ENCODE measurements at places on chromosomes 12 and 14.

DNA sequence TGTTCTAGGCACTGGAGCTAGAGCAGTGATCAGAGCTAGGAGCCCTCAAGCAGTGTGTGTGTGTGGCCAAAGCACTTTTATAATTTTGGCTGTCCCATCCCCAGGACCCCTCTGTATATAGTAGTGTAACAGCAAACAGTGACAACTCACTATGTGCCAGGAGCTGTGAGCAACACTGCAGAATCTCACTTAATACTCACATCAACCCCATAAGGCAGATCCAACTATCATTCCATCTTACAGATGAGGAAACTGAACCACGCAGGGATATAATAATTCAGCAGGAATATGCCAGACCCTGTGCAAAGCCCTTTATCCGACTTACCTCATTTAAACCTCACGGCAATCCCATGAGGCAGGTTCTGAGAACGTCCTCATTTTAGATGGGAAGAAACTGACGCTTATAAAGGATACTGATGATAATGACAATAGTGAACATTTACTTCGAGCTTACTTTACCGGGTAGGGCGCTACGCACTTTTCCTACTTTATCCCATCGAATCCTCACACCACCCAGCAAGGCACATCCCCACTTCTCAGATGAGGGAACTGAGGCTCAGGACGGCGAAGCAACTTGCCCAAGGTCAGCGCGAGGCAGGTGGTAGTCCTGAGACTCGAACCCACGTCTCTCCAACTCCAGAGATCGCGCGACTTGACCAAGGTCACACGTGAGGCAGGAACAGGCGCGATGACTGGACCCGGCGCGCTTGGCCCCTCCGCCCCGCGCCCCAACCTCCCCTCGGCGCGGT lies 687 bp downstream of the RAB35 start:
- H3K27ac ChIP-seq: peak overlapping the region; percentile 94
- no peaks in the 10 kb centered on the region for H3K36me3 ChIP-seq
- peak overlapping the region; percentile 34 for H3K4me3 ChIP-seq
- DNase-seq: peak; percentile 43
- peaks cover 35% of the 10 kb centered on the region for H3K4me1 ChIP-seq
- H3K27me3 ChIP-seq: no peaks in the 10 kb centered on the region

DNA sequence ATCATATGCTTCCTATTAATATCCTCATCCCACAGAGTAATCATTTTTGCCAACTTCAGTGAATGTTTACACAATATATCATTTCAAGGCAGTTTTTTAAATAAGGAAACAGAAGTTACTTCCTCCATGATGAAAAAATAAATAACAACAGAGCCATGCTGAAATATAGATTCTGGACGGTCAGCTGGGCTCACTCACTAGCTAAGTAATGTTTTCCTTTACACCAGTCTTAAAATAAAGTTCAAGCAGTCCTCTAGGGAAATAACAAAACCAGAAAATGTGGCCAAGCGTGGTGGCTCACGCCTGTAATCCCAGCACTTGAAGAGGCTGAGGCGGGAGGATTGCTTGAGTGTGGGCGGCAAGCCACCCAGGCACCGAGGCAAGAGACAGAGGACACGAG lies 28.7 kb downstream of the AICDA start:
- H3K36me3 ChIP-seq: no peaks in the 10 kb centered on the region
- no peaks in the 10 kb centered on the region for H3K4me1 ChIP-seq
- no peak for DNase-seq
- H3K4me3 ChIP-seq: no peak overlapping the region
- H3K27ac ChIP-seq: no peak overlapping the region

DNA sequence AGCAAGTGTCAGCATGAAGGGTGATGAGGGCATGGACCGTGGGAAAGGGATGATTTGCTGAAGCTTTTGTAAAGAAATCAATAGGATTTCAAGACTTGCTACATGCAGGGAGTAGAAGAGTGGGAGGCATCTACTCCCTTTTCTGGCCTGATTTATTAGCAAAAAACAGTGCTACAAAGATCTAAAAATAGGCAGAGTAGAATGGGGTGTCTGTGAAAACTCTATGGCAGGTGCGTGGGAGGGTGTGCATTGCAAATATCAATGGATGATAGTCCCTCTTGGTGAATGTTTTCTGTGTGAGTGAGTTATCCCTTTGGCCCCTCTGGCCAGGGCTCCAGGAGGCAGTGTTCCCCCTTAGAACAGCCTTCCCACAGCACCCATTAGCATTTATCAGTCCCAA lies 139.0 kb downstream of the SMOC1 start:
- no peak overlapping the region for H3K27ac ChIP-seq
- no peak overlapping the region for H3K4me3 ChIP-seq
- H3K27me3 ChIP-seq: no peaks in the 10 kb centered on the region
- no peaks in the 10 kb centered on the region for H3K36me3 ChIP-seq
- no peak for DNase-seq

GRCh38 chr12:10276774-10277173 lies 30.9 kb upstream of the KLRD1 start:
- DNase-seq: no peak
- no peak overlapping the region for H3K27ac ChIP-seq
- H3K4me1 ChIP-seq: no peaks in the 10 kb centered on the region
- no peaks in the 10 kb centered on the region for H3K36me3 ChIP-seq

DNA sequence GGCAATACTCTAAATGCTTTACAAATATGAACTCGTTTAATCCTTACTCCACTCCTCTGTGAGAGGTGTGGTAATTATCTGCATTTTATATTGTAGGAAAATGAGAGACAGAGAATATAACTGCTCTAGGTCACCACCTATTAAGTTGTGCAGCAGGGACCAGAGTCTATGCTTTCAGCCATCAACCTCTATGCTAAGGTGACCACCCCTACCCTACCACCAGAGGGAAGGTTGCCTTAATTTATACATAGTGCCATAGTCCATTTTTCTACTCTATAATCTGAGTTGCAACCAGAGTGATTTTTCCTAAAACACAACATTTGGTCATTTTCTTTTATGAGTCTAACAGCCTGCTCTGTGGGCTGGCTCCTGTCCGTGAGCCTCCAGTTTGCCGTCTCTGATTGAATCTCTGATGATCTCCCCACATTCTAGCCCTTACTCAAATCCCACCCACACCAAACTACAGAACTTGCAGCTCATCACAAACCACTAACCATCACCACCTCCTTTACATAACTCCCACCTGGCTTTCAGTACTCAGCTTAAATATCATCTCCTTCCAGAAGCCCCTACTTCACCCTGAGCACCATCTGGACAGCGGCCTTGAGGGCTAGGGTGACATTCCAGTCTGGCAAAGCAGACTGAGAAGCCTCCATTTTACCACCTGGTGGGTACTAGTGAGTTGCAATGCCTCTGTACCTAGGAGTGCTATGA lies 126.6 kb downstream of the PPM1H start:
- peaks cover 5% of the 10 kb centered on the region for H3K4me1 ChIP-seq
- H3K4me3 ChIP-seq: no peak overlapping the region
- no peaks in the 10 kb centered on the region for H3K36me3 ChIP-seq
- H3K27ac ChIP-seq: no peak overlapping the region
- DNase-seq: no peak

GRCh38 chr12:113912760-113913329 lies 53.3 kb downstream of the RBM19 start:
- H3K4me1 ChIP-seq: no peaks in the 10 kb centered on the region
- no peak overlapping the region for H3K4me3 ChIP-seq
- H3K27ac ChIP-seq: no peak overlapping the region
- DNase-seq: peak; percentile 64
- no peaks in the 10 kb centered on the region for H3K27me3 ChIP-seq
- no peaks in the 10 kb centered on the region for H3K36me3 ChIP-seq

DNA sequence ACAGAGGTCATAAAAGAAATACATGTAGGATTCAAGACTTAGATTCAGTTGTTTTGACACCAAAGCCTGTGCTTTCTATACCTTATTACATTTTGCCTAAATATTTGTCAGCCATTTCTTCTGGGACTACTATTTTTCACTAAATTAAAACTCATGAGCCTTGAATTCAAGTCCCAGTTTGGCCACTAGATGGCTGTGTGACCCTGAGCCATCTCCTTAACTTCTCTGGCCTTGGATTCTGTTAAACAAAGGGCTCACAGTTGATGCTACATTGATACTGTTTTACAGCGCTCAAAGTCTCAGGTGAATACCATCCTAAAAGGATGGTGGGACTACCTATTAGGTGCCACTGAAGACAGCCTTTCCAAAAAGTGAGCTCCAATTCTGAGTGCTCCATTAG lies 39.6 kb upstream of the CCDC198 start:
- no peaks in the 10 kb centered on the region for H3K36me3 ChIP-seq
- no peak for DNase-seq
- H3K27ac ChIP-seq: no peak overlapping the region

DNA sequence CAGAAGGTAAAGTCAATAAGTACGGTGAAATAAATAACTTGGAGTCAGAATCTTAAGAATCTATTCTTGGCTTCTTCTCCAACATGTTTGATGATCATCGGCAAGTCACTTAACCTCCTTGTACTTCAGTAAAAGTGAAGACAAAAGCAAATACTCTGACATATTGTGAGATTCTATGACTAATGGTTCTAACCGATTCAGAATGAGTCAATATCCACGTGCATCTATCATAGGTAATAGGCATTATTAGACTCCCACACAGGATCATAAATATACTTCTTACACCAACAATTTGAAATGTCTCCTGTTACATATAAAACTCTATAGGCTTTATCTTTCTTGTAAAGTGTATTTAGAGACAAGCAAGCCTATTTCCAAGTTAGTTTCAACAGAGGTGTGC lies 144.4 kb upstream of the ATXN7L3B start:
- no peak overlapping the region for H3K4me3 ChIP-seq
- no peak overlapping the region for H3K27ac ChIP-seq
- no peaks in the 10 kb centered on the region for H3K36me3 ChIP-seq
- H3K4me1 ChIP-seq: no peaks in the 10 kb centered on the region

DNA sequence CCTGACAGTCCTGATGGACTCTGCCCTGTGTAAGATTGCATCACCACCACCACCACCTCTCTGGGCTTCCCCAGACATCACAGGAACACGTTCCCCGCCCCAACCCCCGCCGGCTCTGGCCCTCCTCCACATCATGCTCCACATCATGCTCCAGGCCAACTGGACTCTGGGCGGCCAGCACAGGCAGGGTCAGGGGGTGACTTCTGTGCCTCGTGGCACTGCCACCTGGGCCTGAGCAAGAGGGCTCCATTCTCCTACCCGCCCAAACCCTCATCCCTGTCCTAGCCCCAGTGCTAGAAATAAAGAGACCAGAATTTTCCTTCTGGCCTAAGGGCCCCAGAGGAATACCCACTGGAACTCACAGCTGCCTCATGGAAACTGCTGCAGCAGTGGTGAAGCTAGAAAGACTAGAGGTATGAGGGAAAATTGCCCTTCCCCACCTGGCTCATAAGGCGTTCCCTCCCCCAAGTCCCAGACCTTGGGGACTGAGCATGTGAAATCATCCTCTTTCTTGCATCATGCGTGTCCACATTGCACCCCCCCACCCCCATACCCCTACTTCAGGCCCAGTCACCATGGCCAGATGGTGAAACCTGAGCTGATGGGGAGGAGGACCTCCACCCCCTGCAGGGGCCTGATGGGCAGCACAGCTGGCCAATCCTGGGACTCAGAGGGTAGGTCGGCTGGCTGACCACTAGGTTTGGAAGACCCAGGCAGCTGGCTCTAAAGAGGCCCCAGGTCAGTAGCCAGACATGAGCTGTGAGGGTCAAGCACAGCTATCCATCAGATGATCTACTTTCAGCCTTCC lies at the start of gene INHBE:
Gene INHBE (plus strand): TSS at position 742 of the 808 bp plus-strand sequence. CDS start 230 bp downstream, outside the sequence.
- H3K27me3 ChIP-seq: no peaks in the 10 kb centered on the region
- DNase-seq: no peak
- peaks cover 9% of the 10 kb centered on the region for H3K4me1 ChIP-seq
- H3K4me3 ChIP-seq: no peak within 1 kb of the TSS
- no peaks in the 10 kb centered on the region for H3K36me3 ChIP-seq

DNA sequence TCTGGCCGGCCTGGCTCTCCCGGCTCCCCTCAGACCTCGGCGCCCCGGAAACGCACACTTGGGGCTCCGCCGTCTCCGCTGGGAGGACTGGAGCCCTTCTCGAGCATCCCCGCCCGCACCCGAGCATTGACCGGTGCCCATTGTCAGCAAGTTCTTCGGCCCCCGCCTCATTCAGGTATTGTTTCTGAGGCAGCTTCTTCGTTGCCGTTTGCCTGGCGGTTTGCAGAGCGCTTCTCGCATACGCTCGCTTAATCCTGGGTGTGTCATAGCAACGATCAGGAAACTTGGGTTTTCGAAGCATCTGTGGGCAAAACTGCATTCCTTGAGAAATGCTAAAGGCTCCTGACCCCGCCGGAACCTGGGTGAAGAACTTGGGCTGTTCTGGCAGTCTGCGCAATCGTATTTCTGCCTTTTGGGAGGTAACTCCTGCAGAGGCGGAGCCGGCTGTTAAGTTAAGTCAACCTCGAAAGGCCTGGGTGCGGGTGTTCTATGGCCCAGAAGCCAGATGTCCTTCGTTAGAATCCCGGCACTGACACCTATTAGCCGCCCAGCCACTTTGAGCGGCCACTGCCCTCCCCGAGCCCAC lies 518 bp downstream of the GSKIP start:
- no peaks in the 10 kb centered on the region for H3K27me3 ChIP-seq
- H3K4me1 ChIP-seq: peaks cover 46% of the 10 kb centered on the region
- peak overlapping the region; percentile 99 for H3K27ac ChIP-seq
- H3K4me3 ChIP-seq: peak overlapping the region; percentile 95
- no peaks in the 10 kb centered on the region for H3K36me3 ChIP-seq

DNA sequence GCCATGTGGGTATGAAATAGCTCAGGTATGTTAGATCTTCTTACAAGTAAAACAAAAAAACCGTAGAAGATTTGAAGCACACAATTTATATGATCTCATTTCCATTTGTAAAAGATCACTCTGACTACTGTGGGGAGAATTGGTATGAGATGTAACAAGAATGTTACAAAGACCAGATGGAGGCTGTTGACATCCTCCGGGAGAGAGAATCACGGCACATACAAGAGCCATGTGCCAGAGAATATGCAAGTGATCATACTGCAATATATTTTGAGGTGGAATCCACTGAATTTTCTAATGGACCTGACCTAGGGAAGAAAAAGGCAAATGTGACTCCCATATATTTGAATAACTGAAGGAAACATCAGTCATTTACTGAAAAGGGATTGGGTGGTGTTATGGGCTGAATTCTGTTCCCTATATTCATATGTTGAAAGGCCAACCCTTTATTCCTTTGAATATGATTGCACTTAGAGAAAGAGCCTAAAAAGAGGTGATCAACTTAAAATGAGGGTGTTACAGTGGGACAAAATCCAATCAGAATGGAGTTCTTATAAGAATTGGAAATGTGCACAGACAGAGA lies 29.1 kb downstream of the PRB3 start:
- no peak overlapping the region for H3K4me3 ChIP-seq
- DNase-seq: no peak
- H3K4me1 ChIP-seq: no peaks in the 10 kb centered on the region
- H3K36me3 ChIP-seq: no peaks in the 10 kb centered on the region

Measured in body of pancreas (tissue), 4 donors.